SK-N-DZ (cell line): ENCODE measurements at places on chromosomes 12 and 14.

DNA sequence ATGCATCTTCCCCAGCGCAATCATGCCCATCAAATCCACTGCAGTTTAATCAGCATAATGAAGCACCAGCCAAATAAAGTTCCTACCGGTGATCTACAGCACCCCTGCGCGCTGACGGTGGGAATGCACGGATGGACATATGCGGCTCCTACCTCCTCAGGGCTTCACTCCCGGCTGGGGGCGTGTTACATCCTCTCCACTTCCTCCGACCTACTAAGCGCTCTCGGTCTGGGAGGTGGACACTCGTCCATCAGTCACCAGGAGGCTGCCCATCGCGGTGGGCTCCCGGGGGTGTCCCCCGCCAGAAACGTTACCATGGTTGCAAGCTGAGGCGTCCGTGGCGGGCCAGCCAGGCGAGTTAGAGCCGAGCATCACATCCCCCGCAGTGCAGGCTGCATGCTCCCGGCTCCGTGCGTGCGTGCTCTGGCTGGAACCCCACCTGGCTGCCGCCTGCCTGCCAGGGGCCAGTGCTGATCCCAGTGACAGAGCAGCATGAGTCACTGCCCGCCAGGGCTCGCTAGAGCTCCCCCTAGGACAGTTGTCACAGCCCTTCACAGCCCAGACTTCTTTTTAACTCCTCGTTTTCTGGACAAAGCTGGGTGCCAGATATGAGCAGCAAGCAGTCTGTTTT, 73.0 kb downstream of the CIT start:
- DNase-seq = peak; percentile 78

- DNase-seq = no peak
These were observed 23.2 kb downstream of the LGALS3 start for GRCh38 chr14:55152052-55152753.

GRCh38 chr12:116077431-116077830, 200.1 kb downstream of the MED13L start:
- no peak for DNase-seq

- no peak for DNase-seq
These were observed 23.9 kb upstream of the DUSP6 start for GRCh38 chr12:89376202-89376529.

DNA sequence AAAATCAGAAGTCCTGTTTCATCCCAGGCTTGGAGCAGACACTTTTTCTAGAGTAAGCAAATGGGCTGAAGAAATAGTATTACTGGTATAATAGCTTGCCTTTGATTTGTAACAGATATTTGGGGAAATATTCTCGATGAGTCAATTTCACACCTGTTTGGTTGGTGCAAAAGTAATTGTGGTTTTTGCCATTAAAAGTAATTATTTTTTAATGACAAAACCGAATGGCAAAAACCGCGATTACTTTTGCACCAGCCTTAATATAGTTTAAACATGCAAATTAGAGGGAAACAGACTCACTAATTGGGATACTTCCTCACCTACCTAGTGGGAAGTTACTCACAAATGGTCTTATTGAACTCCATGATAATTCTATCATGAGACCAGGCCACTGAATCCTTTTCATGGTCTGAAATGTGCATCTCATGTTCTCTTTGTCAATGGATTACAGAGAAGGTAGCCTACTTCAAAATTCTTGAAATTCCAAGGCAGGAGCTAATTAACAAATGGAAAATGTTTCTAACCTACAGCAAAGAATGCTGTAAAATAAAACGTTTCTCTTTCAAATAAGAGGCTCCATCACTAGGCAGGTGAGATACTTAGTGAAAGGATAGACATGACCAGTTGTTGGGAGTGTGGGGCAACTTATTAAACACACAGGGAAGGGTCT, 391.3 kb downstream of the EMP1 start:
- DNase-seq = no peak
